ENCODE measurements at places on chromosomes 11 and 22.
A peak's percentile ranks its signal among the peaks of the same experiment; 100 is the strongest.

GRCh38 chr11:58286249-58286648 lies 18.2 kb upstream of the OR10W1 start:
- peak; percentile 26 for DNase-seq

GRCh38 chr11:64764040-64764611 lies 4.4 kb upstream of the PYGM start:
- no peak for DNase-seq

DNA sequence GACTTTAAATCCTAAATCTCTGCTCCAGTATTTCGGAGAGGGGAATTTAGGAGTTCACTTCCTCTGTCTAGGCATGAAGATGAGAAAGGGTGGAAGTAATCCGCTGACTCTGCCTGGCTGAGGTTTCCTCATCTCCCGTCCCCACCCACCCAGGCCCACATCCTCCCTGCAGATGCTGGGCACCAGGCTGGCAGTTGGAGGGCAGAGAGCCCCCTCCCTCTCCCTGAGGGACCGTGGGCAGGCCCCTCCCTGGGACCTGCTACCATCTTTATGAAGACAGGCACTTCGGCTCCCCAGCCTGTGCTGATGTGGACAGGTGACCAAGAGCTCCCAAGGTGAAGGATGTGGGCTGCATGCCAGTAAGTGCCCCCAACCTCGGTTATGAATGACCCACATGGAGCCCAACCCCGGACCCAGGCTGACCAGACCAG lies 6.7 kb downstream of the CASTOR1 start:
- no peak for DNase-seq

DNA sequence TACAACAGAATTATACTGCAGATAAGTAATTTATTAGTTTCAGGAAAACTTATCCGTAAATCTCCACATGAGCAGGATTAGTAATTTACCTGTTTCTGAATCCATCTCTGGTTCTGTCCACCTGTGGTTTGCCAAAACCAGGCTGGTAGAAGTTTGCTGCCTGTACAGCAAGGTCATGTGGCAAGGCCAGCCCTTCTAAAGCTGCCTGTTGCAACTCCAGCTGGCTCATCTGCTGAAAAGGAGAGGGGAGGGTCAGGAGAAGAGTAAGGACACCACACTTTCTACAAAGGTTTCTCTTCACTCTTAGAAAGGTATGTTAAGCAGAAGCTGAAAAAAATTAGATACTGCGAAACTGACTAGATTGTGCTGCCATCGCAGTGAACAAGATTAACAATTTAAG lies 42.3 kb downstream of the EIF4ENIF1 start:
- DNase-seq: no peak

- no peak for DNase-seq
Observed at GRCh38 chr11:75342966-75343870, 8.2 kb downstream of the ARRB1 start.

Data from HT1080 (cell line).